Bronchus fibroblast of lung (primary cell): ENCODE measurements at places on chromosomes 12 and 14. TPM values are rescaled to one million over a fixed set of nuclear protein-coding genes. Genes with fewer than 3 reads are reported as not detected.

The CCDC184 gene
- 0.34 and 0.45 TPM in 2 replicates for total RNA-seq

The OTOGL gene
- total RNA-seq: under 0.01 and 0.17 TPM in 2 replicates

The LAG3 gene
- total RNA-seq: 0.17 and 0.74 TPM in 2 replicates

The NKX2-1 gene
- not detected in 2 replicates for total RNA-seq

The SERPINA5 gene
- total RNA-seq: under 0.01 and 0.15 TPM in 2 replicates

The SERPINA12 gene
- total RNA-seq: not detected in 2 replicates
